ENCODE measurements at places on chromosomes 7 and 10. TPM values are rescaled to one million over a fixed set of nuclear protein-coding genes. Genes with fewer than 3 reads are reported as not detected.

DNA sequence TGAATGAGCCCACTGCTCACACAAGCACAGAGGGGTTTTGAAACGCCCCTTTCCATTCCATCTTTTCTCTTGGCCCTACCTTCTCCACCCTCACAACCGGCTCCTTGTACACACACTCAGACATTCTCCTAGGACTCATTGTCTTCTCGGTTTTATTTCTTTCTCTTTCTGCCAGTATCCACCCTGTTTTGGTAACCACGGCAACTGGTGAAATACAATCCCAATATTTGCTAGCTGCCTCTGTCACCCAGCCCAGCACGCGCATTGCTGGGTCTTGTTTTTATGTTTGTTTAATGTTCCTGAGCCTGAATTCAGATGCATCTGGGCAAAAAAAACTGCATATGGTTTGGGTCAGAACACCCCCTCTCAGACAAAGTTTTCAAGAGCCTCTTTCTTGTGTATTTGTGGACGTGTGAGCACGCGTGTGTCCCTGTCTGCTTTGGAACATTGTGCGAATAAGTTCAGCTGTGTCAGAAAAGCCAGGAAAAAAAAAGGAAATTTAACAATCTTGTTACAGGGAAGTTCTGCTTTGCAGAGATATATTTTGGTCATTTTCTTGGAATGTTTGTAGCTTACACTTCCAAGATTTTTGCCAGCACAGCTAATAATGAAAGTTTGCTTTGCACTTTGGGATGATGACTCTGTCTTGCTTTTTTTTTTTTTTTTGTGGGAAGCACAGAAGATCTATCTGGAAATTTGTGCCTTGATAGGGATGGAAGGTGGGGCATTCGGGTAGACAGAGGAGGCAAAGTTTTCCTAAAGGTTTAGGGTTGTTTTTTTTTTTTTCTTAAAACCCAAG, 225.9 kb downstream of the TRIL start:
- DNase-seq: no peak

GRCh38 chr10:59258890-59259289, 82.4 kb downstream of the PHYHIPL start:
- no peak for DNase-seq

DNA sequence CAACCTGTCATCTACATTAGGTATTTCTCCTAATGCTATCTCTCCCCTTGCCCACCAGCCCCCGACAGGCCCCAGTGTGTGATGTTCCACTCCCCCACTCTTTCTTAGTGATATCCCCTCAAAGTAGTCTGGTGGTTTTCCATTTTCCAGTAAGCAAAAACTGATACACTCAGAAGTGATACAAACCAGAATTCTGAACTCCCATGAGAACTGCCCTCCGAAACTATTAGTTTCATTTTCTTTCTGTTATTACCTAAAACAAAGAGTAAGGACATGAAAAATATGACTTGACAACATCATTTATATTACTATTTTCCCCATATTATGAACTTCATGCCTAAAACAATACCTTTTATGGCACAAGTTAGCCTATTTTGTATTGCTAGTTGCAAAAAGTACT, 175.0 kb downstream of the OTUD1 start:
- DNase-seq: no peak

GRCh38 chr10:51272555-51272954, 198.3 kb downstream of the PRKG1 start:
- no peak for DNase-seq

GRCh38 chr7:92695308-92696261, 105.4 kb upstream of the FAM133B start:
- no peak for DNase-seq

C10orf67 gene
- 0.15 TPM for total RNA-seq
